Transverse colon (tissue), 4 donors: ENCODE measurements at places on chromosomes 11 and 22. TPM values are rescaled to one million over a fixed set of nuclear protein-coding genes. Genes with fewer than 3 reads are reported as not detected.

Gene XRCC6
- total RNA-seq: 123 TPM

Gene TSSK2
- not detected for total RNA-seq

Gene TMEM191B
- 4.2 TPM for total RNA-seq

Gene ANO5
- total RNA-seq: 5.2 TPM

GRCh38 chr22:25563761-25564319, 635 bp upstream of the GRK3 start:
- peak; percentile 28 for DNase-seq

DNA sequence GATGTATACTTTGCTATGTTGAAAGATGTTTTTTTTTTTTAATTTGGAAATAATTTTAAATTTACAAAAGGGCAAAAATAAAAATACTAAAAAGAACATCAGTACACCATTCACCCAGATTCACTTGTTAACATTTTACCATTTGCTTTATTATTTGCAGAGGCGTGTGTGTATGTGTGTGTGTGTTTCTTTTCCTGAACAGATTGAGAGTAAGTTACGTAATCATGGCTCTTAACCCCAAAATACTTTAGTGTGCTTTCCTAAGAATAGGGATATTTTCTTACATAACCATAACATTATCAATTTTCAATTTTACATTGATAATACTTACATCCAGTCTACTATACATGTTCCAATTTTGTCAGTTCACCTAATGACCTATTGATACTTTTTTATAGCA, 91.5 kb upstream of the HORMAD2 start:
- no peak for DNase-seq

DNA sequence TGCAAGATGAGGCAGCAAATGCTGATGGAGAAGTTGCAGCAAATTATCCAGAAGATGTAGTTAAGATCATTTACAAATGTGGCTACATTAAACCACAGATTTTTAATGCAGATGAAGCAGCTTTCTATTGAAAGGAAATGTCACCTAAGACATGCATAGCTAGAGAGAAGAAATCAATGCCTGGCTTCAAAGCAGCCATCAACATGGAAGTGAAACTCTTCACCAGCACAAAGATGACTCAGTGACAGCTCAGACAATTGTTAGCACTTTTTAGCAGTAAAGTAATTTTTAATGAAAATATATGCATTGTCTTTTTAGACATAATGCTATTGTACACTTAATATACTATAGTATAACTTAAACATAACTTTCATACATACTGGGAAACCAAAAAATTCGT, 71.4 kb downstream of the FANCF start:
- no peak for DNase-seq

- DNase-seq: no peak
Measured at GRCh38 chr22:50339945-50340879, 2.9 kb upstream of the PPP6R2 start.

DNA sequence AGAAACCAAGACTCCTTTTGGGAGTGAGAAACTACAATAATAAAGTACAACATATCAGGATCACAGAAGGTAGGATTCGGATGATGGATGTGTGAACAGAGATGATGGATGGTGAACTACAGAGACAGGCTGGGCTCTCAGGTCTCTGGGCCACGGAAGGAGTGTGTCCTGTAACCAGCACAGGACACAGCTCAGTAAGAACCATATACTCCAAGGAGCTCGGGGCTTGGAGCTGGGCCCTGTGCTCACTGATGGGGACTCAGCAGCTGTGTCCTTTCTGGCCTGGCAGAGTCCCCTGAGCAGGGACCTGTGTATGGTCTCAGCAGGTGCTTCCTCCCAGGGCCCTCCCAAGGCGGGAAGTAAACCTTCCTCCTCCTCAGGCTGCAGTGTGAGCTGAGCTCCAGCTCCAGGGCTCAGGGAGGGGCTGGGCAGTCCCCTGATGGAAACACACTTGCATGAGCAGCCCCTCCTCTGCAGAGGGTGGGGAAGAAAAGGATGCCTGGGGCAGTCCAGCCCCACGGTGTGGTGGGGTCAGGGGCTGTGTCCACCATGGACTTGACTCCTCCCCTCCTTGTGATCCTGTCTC, 39.8 kb upstream of the TOP3B start:
- no peak for DNase-seq

- no peak for DNase-seq
Measured at GRCh38 chr22:40719599-40719998, 40.3 kb downstream of the MCHR1 start.

- peak; percentile 90 for DNase-seq
Measured at GRCh38 chr22:37012262-37012904, 6.9 kb downstream of the TST start.

Gene SCUBE1
- total RNA-seq: 0.68 TPM

- no peak for DNase-seq
Measured at GRCh38 chr22:39147335-39148025, 5.0 kb downstream of the CBX7 start.

GRCh38 chr11:692824-693414, 2.1 kb downstream of the DEAF1 start:
- DNase-seq: no peak

Gene CCDC157
- total RNA-seq: 5.2 TPM

GRCh38 chr11:121996574-121996973, 119.4 kb downstream of the BLID start:
- DNase-seq: no peak

DNA sequence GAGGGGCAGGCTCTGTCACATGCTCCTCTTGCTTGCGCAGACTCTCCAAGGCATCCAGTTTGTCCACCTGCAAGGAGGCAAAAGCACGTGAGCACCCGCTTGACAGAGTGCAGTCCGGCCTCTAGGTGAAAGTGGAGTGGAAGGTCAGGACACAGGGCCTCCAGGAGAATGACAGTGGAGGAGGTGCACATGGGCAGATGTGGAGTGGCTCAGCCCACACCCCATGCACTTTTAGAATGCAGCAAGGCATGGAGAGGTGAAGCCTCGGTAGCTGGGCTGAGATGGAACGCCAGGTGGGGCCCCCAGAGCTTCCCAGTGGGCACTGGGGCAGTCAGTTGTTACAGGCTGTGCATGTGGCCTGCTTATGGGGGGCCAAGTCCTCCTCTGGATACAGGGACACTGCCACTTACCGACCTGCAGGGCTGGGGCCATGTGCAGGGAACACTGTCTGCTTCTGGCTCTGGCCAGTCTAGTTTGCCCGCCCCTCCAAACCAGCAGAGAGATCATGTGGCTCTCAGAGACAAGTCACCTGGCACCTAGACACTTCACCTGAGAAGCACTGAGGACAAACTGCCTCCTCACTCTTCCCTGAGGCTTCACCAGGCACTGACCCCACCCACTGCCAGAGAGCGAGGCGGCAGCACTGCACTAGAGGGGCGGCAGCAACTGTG, 2.3 kb upstream of the SLC25A1 start:
- no peak for DNase-seq

GRCh38 chr11:65917434-65918210, 1.2 kb downstream of the C11orf68 start:
- DNase-seq: no peak

Gene P4HA3
- 0.64 TPM for total RNA-seq

GRCh38 chr11:59668188-59668949, 468 bp downstream of the PATL1 start:
- peak; percentile 58 for DNase-seq

Gene FBLN1
- total RNA-seq: 84.8 TPM

Gene POU2AF1
- total RNA-seq: 3.7 TPM

Gene ZNF214
- 0.60 TPM for total RNA-seq

- DNase-seq: no peak
Measured at GRCh38 chr22:20439556-20439927, 1.9 kb upstream of the SCARF2 start.

- DNase-seq: no peak
Measured at GRCh38 chr22:20940186-20940651, 23.0 kb downstream of the CRKL start.

Gene PNPLA5
- total RNA-seq: not detected

DNA sequence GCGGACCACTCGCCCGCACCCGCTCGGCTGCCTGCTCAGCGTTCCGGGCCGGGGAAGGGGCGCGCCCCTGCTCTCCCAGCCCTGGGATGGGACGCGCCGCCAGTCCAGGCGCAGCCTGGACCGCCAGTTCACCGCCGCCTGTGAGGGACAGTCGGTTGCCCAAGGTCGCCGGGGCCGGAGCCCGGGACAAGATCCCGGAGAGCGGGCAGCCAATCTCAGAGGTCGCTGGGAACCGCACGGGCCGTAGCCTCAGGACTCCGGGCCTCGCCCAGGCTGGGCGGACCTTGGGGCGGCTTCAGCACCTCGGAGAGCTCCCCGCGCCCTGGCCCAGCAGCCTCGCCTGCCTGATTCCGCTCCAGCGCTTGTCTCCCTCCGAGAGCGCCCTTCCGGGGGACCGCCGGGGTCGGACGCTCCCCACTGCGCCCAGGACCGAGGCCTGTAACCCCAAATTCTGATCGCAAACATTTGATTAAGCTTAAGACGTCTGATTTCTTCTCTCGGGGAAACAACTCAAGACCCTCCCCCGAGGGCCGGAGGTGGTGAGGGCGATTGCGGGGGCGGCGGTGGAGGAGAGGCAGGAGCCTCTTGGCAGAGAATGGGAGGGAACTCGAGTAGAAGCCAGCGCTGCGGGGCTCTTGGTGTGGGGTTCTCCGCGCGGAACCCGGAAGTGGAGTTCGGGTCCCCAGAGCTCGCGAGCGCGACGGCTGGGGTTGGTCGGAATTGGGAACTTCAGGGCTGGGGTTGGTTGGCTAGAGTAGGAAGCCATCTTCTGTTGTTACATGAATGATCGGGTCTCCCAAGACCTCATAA, 1.1 kb upstream of the CHRM4 start:
- DNase-seq: peak; percentile 85

GRCh38 chr11:10436224-10436623, 18.8 kb upstream of the AMPD3 start:
- DNase-seq: no peak

Gene OR51E2
- 10.3 TPM for total RNA-seq

DNA sequence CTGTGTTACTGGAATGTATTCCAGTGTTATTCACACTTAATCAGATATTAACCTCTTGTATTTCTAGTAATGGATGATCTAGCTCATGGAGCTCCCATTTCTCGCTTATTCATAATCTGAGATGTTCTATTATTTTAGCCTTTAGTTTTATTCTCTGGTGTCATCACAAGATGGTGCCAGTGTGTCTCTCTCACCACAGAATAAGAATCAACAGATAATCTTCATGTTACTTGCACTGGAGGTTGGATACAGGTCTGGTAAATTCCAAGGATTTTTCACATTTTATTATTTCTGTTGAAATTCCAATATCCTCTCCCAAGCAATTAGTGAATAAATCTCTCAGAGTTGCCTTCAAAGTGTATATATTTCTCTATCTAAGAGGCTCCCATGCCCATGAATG, 74.6 kb downstream of the CASP12 start:
- DNase-seq: no peak

Gene ADM
- total RNA-seq: 111 TPM

GRCh38 chr11:125091247-125091876, 20.1 kb downstream of the TMEM218 start:
- DNase-seq: no peak

DNA sequence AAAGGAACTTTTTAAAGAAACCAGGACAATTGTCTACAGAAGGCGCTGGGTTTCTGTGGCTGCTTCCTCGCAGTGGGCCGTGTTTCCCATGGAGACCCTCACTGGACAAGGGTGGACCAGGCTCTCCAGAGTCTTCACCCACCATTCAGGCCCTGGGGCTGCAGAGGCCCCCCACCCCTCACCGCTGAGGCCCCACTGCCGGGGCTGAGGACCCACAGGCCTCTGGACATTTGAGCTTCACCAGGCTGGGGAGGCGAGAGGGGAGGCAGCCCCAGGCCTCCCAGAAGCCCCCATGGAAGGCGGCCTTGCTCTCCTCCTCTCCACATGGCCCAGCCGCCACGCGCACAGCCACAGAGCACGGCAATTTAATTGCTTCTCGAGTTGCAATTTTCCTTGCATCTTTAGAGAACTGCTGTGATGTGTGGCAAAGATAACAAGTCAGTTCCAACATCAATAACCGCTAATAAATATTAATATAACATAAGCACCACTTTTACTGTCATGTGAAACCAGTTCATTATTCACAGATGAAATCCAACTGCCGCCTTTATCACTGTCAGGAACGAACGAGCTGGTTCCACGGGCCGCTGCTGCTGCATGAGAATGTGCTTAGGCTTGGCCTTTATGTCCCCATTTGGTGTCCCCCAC, 81.0 kb downstream of the PHF21B start:
- DNase-seq: no peak

Gene SCGB1A1
- not detected for total RNA-seq

- no peak for DNase-seq
Measured at GRCh38 chr22:47484960-47485569, 722.6 kb downstream of the TBC1D22A start.

Gene XKR3
- total RNA-seq: not detected

Gene PHF21B
- not detected for total RNA-seq

DNA sequence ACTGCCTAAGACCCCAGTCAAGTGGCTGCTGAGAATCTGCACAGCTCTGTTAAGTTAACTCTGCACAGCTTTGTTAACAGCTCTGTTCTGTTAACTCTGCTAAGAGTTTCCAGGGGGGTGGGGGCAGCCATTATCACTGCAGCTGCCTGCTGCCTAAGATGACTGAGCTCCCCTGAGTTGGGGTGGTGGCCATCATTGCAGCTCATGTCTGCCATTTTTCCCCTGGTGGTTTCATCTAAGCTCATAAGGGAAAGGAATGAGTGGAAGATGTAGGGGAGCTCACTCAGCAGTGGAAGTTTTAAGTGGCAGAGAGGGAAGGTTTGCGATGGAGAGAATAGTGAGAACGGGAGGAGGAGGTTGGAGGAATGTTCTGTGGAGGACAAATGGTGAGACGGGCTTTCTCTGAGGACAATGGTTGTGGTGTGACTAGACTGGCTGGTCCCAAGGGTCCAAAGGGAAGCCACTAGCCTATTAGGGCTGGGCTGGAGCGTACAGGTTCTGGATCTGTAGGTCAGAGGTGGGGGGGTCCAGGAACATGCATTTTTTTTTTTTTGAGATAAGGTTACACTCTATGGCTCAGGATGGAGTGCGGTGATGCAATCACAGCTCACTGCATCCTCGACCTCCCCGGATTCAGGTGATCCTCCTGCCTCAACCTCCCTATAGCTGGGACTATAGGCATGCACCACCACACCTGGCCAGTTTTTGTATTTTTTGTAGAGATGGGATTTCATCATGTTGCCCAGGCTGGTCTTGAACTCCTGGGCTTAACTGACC, 13.5 kb upstream of the PLET1 start:
- no peak for DNase-seq

DNA sequence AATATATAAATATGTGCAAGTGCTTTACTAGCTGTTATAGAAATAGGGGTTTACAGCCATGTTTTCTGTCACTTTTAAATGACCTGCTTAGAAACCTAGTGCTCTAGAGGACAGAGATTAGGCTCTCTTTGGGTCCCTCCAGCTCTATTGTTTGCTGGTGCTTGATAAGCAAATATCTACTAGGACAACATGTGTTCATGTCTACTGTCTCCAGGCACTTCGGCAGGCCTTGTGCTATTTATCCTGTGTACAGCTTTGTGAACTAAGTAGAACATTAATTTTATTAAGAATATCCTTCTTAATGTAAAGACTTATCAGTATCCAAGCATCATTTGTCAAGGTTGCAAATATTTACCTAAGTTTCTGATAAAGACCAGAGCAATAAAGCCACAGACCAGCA, 11.9 kb upstream of the RASSF10 start:
- no peak for DNase-seq

Gene MRPL23
- 91.7 TPM for total RNA-seq
